Stimulated activated CD8-positive, alpha-beta memory T cell treated with anti-CD3 and anti-CD28 coated beads, Interleukin-4, amount 100 ng/mL, for 1 hour (primary cell): ENCODE measurements at places on chromosomes 3 and 15.

DNA sequence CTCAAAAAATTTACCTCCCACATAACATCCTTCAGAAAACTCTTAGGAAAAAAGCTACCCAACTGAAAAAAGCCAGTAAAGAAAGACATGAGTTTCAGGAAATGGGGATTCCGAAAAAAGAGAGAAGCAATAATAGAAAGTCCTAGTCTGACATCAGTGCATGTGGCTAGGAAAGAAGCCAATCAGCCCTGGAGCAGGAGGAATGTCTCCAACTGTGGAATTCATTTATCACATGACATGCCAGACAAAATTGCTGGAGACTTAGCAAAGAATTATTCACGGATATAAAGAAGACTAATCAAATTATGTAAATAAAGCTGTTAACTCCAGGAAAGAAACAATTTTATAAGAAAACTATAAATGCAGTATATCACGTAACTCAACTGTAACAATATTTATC, 258.9 kb upstream of the RARB start:
- no peak for DNase-seq

GRCh38 chr3:155766206-155766605, 21.3 kb upstream of the PLCH1 start:
- DNase-seq: no peak

DNA sequence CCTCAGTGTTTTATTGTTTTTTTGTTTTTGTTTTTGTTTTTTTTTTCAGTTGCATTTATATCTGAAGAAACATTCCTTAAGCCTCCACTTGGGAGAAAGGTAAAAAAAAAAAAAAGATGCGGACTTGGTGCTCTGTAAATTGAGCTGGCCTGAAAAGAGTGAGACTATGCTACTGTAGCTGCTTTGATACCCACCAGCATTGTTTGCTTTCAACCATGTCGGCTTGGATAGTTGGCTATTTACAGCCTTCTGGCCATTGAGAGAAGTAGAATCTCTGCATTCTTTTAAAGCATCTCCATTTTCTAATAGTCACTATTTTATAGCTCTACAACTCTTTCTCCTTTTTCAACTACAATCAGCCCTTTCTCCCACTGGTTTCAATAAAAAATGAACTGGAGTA, 149.6 kb downstream of the ZIC4 start:
- DNase-seq: no peak

DNA sequence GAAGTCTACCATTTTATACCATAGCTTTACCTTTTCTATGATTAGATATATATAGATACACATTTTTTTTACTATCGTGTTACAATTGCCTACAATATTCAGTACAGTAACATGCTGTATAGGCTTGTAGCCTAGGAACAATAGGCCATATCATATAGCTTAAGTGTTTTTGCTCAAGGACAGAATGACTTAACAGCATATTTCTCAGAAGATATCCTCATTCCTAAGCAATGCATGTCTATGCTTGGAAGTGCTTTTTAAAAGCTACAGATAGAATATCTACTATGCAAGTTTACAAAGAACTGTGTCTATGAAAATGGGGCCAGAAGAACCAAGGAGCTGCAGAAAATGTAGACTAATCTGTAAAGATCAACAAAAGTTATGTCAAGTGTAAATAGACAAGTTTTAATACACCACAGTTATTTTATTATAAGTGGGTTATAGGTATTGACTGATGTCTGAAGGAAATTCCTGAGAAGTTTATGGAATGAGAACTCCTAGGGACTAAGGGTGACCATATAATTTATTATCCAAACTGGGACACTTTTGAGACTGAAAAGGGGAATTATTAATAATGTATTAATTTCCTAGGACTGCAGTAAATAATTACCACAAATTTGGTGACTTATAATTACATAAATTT, 138.7 kb upstream of the TGFBR2 start:
- no peak for DNase-seq

- no peak for DNase-seq
Observed at GRCh38 chr3:49713336-49714105, 6.0 kb downstream of the AMIGO3 start.

DNA sequence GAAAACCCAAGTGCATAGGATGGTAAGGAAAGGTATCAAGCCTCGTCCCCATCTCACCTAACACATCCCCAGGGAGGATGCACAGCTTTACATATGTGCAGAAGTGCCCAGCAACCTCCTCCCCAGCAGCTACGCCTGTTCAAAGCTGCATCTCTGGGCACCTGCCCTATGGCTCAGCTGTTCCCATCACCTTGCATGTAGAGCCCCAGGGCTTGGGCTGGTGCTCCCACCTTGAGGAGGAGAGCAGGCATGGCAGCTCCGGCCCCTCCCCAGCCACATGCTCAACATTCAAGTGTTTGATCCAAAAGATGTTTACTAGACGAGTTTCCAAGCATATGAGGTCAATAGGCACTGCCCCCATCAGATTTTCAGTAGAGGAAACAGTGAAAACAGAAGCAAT, 173.5 kb downstream of the ATP10A start:
- DNase-seq: no peak

- DNase-seq: no peak
Observed at GRCh38 chr3:113516115-113516505, 1.2 kb upstream of the SPICE1 start.

- no peak for DNase-seq
Observed at GRCh38 chr3:13852638-13853009, 27.2 kb downstream of the WNT7A start.

DNA sequence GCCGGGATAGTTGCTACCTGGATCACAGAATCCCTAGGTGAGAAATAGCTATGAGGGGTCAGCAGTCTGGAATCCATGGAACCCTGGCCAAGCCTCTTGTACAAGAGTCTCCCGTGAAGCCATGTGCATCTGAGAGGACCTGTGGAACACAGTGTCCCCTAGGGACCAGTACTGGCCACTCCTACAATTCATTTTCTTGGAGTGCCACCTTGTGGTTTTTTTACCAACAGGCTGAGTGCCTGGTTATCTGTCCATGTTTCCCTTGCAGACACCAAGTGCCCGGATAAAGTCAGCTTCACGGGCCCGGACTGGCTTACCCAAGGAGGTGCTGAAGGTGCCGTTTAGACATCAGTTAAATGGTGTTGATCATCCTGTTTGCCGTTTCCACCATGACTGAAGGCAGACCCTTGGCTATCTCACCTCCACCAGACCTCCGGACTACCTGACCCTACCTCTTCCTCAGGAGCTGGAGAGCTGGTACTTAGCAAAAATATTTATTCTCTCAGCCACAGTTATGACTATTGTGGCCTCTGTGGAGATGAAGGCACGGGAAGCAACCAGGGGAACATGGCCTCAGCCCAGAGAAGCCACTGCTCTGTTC, 93.9 kb downstream of the RBPMS2 start:
- DNase-seq: no peak

- DNase-seq: no peak
Observed at GRCh38 chr15:68304589-68305337, 27.2 kb downstream of the FEM1B start.

DNA sequence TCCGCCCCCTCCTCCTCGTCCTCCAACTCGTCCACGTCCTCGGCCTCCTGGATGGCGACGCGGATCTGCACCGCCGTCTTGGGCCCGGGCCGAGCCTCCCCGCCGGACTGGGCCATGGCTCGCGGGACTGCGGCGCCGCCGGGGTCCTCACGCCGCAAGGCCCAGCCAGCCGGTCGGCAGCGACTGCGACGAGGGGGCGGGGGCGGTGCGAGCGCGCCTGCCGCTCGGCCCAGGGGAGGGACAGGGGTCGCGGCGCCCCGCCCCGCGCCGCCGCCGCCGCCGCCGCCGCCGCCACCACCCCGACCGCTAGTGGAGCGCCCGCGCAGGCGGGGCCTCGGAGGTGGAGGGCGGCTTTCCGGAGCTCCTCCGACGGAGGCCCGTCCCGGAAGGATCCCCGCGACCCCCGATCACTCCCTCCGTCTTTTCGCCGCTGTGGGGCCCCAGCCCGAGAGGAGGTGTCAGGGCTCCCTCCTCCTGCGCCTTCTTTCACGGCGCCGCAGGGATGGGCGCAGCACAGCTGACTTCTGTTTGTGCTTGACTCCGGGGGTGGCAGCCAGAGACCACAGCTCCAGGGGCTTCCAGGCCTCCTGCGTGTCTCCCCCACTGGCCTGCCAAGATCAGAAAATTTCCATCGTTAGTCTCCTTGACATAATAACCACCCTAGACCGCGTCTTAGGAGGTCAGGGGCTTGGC, at the start of gene LARP6:
LARP6 (minus strand) TSS at position 185 of the 693 bp plus-strand sequence; CDS start at position 116, 69 bp downstream.
- DNase-seq: no peak

GRCh38 chr15:49094923-49095322, 48.7 kb upstream of the SECISBP2L start:
- DNase-seq: no peak

DNA sequence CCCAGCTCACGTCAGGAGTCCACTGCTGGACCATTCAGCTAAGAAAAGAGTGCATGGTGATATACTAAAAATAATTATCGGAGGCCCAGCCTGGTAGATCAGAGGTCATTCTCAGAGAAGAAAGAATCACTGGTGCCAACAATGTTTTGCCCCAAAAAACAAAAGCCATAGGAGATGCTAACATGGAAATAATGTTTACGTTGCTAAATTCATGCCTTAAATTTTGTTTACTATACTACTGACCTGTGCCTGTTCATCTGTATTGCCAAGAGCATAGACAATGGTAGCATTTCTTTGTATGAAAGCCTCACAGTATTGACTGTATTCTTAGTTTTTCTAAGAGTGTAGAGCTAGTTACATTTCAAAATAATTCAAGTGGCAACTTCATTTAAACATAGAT, 138.1 kb upstream of the GPR149 start:
- DNase-seq: no peak

GRCh38 chr3:26438325-26438940, 184.1 kb upstream of the LRRC3B start:
- no peak for DNase-seq

GRCh38 chr15:100332721-100333120, 9.1 kb downstream of the ADAMTS17 start:
- DNase-seq: no peak

DNA sequence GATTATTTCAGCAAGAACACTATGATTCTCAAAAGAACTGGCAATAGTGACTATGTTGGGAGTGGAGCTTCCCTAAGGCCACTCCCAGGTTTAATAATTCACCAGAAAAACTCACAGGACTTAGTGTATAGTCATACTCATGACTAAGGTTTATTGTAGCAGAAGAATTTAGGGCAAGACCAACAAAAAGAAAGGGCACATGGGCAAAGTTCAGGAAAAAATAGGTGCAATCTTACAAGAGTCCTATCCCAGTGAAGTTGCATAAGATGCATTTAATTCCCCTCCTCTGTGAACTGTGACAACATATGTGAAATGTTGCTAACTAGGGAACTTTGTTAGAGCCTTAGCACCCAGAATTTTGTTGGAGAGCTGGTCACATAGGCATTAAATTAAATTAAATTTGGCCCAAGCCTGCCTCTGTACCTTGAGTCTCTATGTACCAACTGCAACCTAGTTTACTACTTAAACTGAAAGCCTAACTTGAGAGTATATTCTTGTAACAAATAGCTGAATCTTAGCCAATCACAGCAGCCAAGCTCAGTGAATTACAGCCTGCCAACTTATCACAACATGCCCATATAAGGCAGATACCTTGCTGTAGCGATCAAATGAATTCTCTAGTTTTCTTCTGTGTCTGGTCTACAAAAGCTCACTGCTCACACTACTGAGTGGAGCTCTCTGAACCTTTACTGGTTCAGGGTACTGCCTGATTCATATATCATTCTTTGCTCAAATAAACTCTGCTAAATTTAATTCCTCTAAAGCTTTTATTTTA, 386.2 kb upstream of the ARHGEF26 start:
- DNase-seq: no peak

DNA sequence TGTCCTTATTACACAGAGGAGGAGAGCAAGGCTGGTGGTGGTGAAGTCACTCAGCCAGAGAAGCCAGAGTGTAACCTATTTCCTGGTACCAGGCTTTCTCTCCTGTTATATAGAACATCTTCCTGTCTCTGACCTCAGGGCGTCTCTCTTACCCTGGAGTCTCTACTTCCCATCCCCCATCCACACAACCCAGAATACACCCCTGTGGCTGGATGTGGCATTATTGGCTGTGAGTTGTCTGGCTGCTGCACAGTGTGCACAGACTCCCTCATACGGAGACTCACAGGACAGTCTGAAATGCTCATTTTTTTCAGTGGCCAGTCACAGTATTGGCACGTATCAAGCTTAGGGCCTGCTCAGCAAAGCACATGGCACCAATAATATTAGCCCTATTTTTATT, 8.6 kb downstream of the PODXL2 start:
- DNase-seq: no peak

GRCh38 chr15:85377986-85378385, 2.4 kb upstream of the AKAP13 start:
- DNase-seq: no peak

- no peak for DNase-seq
Observed at GRCh38 chr3:178709051-178709450, 172.8 kb downstream of the KCNMB2 start.

DNA sequence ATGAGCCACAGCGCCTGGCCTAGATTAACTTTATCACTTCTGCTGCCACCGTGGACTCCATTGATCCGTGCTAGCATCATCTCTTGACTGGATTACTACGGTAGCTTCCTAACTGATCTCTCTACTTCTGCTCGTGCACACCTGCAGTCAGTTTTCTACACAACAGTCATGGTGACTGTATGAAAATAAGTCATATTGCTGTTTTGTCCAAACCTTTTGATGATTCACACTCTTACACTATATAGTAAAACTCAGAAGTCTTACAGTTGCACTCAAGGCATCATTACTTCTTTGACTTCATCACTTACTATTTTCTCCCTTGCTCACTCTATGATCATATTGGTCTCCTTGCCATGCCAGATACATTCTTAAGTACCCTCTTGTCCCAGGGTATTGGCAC, 10.1 kb downstream of the PDCD6IP start:
- DNase-seq: no peak

DNA sequence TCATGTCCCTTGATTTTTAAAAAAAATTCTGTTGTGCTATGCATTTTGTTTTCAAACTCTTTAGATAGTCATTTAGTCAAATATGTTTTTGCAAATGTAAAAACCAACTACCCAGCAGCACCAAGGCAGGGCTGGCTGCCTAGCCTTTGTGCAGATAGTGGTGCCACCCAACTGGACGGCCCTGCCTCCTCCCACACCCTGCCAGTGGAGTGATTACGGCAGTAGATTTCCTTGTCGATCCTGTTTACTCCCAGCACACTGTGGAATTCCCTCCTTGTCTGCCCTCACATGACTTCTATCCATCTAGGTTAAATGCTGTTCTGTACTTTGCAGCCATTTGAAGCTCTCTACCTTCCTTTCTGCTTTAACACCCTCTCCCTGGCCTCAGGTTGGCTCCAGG, 79.4 kb upstream of the PLXNA1 start:
- DNase-seq: no peak

- no peak for DNase-seq
Observed at GRCh38 chr3:129506231-129506742, 22.2 kb upstream of the RHO start.

GRCh38 chr3:18008706-18009368, 266.4 kb upstream of the TBC1D5 start:
- no peak for DNase-seq

GRCh38 chr15:24955531-24955921, 739 bp downstream of the SNRPN start:
- no peak for DNase-seq

DNA sequence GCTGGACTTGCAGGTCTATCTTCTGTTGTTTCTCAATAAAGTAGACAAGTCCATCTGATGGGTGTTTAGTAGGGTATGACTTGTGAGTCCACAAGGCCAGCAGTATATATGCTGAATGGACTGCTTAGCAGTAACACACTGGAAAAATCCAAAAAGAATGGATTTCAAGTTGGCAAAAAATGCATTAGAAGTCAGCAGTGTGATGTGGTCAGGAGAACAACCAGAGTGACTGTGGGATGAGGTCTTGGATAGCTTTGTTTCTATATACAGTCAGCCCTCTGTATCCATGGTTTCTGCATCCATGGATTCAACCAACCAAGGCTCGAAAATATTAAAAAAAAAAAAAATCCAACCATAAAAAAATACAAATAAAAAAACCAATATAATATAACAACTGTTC, 55.8 kb downstream of the LPP start:
- no peak for DNase-seq
